Activated naive CD4-positive, alpha-beta T cell treated with anti-CD3 and anti-CD28 coated beads for 36 hours (primary cell): ENCODE measurements at places on chromosomes 5 and 9. TPM values are rescaled to one million over a fixed set of nuclear protein-coding genes. Genes with fewer than 3 reads are reported as not detected.
A peak's percentile ranks its signal among the peaks of the same experiment; 100 is the strongest.

GRCh38 chr5:124040799-124041198 is 528.8 kb downstream of the CSNK1G3 start:
- DNase-seq = no peak

GRCh38 chr5:82512025-82512424 is 233.9 kb upstream of the RPS23 start:
- DNase-seq = peak; percentile 58

- no peak for DNase-seq
These were observed 32.1 kb downstream of the NIPBL start for GRCh38 chr5:36908544-36909260.

DNA sequence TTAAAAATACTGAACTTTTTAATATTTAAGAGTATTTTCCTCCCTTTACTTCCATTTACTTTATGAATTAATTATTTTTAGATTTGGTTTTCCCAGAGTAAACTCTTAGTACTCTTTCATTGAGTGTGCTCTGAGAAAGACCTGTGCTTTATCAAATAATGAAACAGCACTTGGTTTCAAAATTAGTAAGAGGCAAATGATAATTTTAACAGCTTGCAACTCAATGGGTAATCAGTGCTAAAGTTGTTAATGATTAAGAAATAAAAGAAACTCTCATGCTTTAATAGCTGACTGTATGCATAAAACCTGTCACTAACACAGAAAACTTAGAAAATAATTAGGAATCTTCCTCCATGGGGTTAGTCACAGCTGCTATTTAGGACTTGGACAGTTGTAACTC is 244.4 kb downstream of the RFX3 start:
- no peak for DNase-seq

- DNase-seq = peak; percentile 66
These were observed 599 bp downstream of the NMRK1 start for GRCh38 chr9:75087289-75087823.

DNA sequence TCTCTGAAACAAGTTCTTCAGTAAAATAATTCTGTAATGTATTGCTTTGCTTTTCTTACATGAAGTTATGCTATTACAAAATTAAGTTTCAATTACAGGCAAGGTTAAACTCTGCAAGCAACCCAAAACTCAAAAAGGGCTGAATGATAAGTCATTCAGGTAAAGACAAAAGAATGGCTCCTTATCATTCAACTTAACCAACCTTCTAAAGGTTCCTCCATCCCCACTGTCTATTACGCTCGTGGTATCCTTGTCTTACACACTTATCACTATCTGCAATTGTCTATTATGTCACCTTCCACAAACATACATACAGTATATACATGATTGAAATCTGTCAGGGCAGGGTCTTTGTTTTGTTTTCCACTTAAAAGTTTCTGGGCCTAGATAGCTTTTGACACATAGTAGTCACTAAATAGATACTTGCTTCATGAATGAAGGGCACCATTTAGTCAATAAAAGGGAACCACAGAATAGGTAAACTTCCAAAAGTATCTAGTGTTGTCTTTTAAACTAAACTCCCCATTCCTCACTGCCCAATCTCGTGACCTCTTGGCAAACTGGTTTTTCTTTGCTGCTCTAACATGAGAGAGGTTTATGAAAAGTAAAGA is 6.9 kb downstream of the RPL37 start:
- no peak for DNase-seq

GRCh38 chr9:135321580-135321979 is 158.0 kb upstream of the PPP1R26 start:
- DNase-seq = no peak

- DNase-seq = no peak
These were observed 155.3 kb upstream of the NFIL3 start for GRCh38 chr9:91578911-91579310.

DNA sequence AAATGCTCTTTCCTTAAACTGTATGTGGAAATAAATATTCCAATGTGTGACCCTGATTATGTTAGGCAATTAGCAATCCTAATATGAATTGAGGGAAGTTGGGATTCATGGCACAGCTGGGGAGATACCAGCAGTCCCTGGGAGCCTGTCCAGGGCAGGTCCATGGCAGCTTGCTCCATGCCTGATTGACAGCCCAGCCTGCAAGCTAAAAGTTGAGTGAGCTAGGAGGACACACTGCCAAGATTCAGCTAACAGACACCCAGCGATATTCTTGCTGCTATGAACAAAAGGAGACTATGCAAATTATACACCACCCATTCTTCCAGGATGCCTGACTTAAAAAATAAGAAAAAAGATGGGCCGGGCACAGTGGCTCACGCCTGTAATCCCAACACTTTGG is 6.2 kb downstream of the TGFBI start:
- DNase-seq = no peak

The SHISAL2B gene
- not detected for total RNA-seq

The CCL21 gene
- not detected for total RNA-seq

The SPATA31D4 gene
- not detected for total RNA-seq

The TNC gene
- total RNA-seq = 0.05 TPM

The CEP120 gene
- total RNA-seq = 39.2 TPM
